Activated CD8-positive, alpha-beta T cell treated with anti-CD3 and anti-CD28 coated beads for 36 hours (primary cell): ENCODE measurements at places on chromosomes 6 and 20. TPM values are rescaled to one million over a fixed set of nuclear protein-coding genes. Genes with fewer than 3 reads are reported as not detected.

- DNase-seq, result no peak
Observed at GRCh38 chr6:1627827-1628560, 18.3 kb downstream of the FOXC1 start.

DNA sequence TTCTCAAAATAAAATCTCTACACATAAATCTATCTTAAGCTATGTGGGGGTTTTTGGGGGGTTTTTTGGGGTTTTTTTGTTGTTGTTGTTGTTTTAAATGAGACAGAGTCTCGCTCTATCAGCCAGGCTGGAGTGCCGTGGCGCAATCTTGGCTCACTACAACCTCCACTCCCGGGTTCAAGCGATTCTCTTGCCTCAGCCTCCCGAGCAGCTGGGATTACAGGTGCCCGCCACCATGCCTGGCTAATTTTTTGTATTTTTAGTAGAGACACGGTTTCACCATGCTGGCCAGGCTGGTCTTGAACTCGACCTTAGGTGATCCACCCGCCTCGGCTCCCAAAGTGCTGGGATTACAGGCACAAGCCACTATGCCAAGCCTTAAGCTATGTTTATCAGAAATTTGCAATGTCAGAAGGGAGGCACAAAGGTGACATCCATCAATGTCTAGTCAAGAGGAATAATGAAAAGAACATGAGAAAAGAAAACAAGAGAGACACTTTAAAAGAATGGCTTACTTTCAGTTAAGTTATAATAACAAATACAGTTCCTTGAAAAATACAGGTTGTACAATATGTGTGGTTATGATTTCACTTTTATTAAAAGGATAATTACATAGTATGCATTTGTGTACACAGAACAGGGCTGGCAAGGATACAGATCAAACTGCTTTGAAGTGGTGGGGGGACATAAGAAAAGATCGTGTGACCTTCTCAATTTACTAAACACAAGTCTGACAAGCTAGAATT lies 28.6 kb downstream of the SLC23A2 start:
- DNase-seq, result no peak

DNA sequence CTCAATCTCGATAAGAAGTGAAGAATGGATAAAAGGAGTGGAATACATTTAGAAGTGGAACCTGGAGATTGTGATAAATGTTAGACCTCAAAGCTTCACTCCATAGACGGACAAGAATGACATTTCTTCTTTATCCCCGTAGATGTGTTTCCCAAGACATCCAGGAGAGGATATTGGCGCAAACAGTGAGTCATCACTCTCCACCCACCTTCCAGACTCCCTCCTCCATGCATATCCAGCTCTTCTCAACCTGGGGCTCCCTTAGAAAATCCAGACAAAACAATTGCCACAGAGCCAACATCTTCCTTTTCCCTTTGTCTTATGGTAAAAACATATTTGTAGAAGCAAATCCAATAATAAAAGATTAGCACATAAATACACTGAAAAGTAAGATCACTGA lies 586.1 kb downstream of the PTPRT start:
- no peak for DNase-seq

DNA sequence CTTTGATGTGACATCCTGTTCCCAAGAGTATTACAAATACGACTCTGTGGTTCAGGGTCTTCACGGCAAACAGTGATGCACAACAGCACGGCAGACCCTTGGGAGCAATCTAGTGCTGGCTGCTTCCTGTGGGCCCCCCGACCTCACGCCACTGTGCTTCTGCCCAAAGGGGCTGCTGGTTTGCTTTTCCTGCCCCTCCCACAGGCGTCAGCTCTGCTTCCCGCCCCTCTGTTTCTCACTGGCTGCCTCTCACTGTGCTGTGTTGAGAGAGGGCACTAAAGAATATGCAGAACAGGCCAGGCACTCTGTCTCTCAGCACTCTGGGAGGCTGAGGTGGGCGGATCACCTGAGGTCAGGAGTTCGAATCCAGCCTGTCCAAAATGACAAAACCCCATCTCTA lies 554.5 kb upstream of the AGPAT4 start:
- no peak for DNase-seq

DNA sequence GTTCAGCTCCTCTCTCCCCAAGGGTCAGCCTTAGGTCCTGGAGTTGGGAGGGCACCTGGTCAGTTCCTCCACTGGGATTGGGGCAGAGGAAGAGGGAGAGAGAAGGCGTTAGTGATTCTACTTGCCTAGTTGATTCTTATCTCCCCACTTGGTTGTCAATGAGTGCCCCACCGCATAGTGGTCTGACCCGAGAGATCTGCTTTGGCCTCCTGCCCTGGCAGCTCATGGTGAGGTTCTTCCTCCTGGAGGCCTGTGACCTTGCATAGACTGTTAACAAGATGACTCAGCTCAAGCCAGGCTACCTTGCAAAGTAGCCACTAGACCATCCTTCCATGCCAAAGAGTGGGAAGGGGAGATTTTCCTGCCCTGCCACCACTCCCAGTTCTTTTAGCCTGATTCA lies 160.6 kb downstream of the TMEM200A start:
- DNase-seq, result no peak

- DNase-seq, result no peak
Observed at GRCh38 chr6:148807784-148808183, 61.0 kb downstream of the UST start.

DNA sequence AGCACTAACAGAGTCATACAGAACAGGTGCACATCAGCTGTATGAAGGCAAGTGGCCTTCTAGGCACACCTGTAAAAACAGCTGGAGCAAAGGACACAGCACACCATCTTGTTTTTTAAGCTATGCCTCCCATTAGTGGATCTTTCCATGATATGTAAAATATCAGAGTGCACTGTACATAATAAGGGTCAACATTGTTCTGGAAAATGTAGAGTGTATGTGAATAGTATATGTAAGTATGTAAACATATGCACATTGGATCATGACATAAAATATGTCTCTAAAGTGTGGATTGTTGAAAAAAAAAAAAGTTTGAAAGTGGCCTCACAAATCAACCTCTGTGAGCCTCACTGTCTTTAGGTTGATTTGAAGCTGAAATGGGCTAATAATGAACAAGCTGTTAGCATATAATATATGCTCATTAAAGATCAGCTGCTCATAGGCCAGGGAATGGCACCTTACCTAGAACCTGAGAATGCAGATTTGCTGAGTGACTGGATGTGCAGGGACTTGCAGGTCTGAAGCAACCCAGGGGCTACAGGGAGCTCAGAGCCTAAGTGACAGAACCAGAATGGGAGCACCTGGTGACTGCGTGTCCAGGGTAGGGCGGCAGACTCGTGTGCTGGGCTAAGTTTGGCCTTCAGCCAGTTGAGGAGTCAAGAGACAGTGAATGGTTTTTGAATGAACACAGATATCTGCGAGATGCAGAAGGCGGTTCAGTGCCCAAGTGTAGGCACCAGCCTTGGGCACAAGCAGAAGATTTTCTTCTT lies 198.6 kb downstream of the TMEM242 start:
- DNase-seq, result no peak

GRCh38 chr6:46191961-46192360 lies 21.2 kb upstream of the ENPP5 start:
- DNase-seq, result no peak

GRCh38 chr20:50356525-50356885 lies 153.7 kb upstream of the PTPN1 start:
- DNase-seq, result no peak

GRCh38 chr20:10357974-10358373 lies 76.0 kb downstream of the MKKS start:
- DNase-seq, result no peak

DNA sequence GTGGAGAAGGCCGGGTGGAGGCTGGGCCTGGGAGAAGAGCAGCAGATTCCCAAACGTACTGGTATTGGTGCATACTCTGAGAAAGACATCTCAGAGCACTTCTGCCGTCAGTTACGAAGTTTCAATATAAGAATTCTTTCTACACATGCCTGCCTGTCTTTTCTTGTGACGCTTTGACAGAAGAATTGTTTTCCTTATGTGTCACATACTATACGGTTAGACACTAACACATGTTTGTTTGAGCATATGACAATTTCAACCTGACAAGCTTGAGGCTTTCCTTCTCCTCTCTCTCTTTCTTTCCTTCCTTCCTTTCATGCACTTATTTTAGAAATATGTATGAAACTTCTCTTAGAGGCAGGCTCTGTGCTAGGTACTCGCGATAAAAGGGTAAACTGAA lies 360.0 kb downstream of the QKI start:
- no peak for DNase-seq

GRCh38 chr6:67361264-67361663 lies 1273.8 kb upstream of the ADGRB3 start:
- no peak for DNase-seq

DNA sequence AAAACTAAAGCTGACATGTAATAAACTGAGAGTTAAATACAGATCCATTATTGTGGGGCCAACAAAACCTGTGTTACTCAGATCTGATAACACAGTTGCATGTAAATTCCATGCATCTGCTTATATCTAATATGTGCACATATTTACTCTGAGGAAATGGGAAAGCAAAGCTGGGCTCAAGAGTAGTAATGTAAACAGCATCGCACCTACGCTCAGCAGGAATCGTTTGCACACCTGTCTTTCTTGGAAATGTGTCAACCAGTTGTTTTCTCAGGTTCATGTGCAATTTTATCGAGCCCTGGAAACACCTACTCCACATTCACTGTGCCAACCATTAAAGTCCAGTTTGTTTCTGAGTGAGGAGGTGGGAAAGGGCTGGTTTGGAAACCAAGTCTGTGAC lies 80.3 kb upstream of the CNKSR3 start:
- no peak for DNase-seq

GRCh38 chr20:1824181-1824580 lies 71.0 kb upstream of the SIRPA start:
- DNase-seq, result no peak

- no peak for DNase-seq
Observed at GRCh38 chr6:151110576-151110905, 129.2 kb upstream of the AKAP12 start.

- DNase-seq, result no peak
Observed at GRCh38 chr6:17278289-17279063, 2.7 kb upstream of the RBM24 start.

DNA sequence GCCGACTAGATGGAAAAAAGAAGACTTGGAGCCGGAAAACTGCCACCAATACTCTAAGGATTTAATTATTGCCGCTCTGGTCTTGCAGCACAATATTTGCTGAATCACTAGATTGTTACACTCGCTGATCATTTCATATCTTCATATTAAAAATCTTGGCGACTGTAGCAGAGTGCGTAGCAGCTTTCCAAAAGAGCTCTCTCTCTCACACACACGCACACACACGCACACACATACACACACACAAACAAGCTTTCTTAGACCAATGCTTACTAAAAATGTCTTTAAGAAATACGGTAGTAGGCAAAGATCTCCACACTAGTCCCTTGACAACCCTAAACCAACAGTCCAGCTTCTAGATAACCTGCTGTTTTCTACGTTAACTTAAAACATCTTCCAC lies 7.7 kb downstream of the GRIK2 start:
- no peak for DNase-seq

DNA sequence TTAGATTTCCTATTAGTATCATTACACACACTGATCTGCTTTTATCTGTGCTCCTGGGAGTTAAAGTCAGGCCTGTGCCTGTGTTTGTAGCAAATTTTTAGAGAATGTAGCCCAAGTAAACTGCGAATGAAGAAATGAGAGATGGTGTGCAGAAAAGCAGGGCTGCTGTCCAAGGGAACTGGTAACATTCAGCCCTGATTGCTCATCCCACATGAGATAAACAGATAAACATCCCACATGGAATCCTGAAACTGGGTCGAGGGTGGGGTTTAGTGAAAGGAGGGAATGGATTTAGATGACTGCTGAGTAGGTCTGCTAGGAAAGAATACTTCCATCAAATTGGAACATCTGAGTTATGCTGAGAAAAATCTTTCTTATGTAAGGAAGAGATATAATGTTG lies 69.1 kb downstream of the GRIK2 start:
- DNase-seq, result no peak

- DNase-seq, result peak; percentile 82
Observed at GRCh38 chr20:17612287-17612991, 42.6 kb downstream of the DSTN start.

- no peak for DNase-seq
Observed at GRCh38 chr6:41345901-41346300, 10.5 kb downstream of the NCR2 start.

DNA sequence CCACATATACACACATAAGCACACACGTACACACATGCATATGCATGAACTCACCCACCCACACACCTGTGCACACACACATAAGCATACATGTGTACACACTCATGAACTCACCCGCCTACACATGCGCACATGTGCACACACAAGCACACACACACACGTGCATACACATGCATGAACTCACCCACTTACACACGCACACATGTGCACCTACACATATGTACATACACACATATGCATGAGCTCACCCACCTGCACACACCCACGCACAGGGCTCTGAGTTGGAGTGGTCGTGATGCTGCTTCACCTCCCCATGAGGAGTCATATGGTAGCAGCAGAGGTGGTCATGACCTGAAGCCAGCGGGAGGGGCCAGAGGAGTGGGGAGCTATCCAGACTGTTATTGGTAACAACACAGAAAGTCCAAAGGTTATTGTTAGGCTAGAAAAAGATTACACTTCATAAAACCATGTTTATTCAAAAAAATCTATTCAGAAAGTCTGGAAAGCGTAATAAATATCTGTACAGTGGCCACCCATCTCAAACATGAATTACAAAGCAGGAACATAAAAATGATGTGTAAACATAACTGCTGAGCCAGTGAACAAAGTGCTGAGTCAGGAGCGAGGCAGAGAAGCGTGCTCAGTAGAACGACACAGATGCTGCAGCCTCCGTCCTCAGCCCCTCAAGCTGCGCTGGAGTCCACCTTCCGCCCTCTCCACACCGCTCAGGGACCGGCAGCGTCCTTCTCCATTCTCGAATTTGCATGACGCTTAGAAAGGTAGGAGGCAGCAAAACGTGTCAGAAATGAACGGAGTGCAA lies 26.4 kb upstream of the MPC1 start:
- DNase-seq, result no peak

DNA sequence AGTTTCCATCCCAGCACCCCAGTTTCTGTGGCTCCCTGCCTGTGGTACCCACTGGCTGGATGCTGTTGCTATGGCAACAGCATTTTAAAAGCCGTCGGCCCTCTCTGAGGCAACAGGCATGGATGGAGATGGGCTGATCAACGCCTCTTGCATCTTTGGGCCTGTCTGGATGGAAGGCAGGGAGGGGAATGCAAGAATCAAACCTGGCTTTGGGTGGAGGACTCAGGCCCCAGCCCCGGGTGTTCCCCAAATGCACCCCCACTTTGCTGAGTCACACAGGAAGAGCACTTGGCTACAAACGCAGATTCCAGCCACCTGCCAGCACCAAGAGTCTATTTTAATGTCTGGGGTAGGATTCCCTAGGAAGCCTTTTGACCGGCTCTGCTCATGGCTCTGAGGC lies 45.7 kb upstream of the TGM2 start:
- no peak for DNase-seq

RNF144B gene
- 1.9 TPM for total RNA-seq

MMUT gene
- 11.9 TPM for total RNA-seq

LRRN4 gene
- not detected for total RNA-seq

IP6K3 gene
- total RNA-seq, result not detected

PPP1R14C gene
- 0.86 TPM for total RNA-seq

FAM217A gene
- total RNA-seq, result not detected

PRDM13 gene
- not detected for total RNA-seq

PROKR2 gene
- not detected for total RNA-seq

KCNK16 gene
- total RNA-seq, result not detected

BICRAL gene
- total RNA-seq, result 9.8 TPM

VGLL2 gene
- not detected for total RNA-seq

KCNQ5 gene
- 14.9 TPM for total RNA-seq

BTNL2 gene
- not detected for total RNA-seq

CYP39A1 gene
- not detected for total RNA-seq

OPN5 gene
- total RNA-seq, result not detected
